Panc1 (cell line): ENCODE measurements at places on chromosomes 5 and 9.
A peak's percentile ranks its signal among the peaks of the same experiment; 100 is the strongest.

DNA sequence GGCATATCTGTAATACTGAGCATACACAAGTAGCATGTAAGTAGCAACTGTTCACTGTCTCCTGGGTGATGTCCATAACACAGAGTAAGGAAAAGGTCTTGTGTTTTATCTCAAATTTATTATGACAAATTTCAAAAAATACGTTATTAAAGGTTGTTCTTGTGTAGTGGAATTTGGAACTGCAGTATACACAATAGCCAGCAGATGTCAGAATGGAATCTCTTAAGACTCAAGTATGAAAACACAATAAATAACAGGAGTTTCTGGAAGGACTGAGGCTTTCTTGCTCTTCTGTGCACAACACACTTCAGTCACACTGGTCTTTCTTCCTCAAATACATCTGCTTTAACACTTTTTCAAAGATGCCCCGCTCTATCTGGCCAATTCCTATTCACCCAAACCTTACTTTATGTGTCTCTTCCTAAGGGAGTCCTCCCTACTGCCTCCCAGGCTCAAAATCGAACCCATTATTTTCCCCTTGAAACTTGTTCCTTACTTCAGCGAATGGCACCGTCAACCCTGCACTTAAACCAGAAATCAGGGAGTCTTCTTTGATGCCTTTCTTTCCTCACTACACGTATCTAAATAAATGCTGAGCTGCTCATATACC lies 6.5 kb upstream of the FBXO10 start:
- peak; percentile 67 for DNase-seq

- no peak for DNase-seq
These were observed 20.3 kb upstream of the GRAMD2B start for GRCh38 chr5:126402621-126403555.

DNA sequence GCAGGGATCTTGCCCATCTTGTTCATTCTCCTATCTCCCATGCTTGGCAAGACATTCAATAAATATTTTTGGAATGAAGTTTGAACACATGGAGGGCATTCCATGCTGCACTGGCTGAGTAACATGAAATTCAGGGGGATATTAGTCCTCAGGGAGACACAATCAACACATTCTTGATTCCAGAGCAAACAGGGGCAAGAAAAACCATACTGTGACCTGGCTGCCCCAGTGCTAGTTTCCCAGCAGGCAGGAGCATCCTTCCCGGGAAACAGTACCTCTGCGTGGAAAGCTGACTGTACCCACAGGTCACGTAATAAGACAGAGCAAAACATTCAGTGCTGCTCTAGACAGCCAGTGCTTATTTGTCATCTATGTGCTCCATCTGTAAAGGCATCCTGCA lies 66.3 kb upstream of the SPOCK1 start:
- no peak for DNase-seq

GRCh38 chr5:170474489-170475274 lies 29.1 kb upstream of the KCNIP1 start:
- no peak for DNase-seq

DNA sequence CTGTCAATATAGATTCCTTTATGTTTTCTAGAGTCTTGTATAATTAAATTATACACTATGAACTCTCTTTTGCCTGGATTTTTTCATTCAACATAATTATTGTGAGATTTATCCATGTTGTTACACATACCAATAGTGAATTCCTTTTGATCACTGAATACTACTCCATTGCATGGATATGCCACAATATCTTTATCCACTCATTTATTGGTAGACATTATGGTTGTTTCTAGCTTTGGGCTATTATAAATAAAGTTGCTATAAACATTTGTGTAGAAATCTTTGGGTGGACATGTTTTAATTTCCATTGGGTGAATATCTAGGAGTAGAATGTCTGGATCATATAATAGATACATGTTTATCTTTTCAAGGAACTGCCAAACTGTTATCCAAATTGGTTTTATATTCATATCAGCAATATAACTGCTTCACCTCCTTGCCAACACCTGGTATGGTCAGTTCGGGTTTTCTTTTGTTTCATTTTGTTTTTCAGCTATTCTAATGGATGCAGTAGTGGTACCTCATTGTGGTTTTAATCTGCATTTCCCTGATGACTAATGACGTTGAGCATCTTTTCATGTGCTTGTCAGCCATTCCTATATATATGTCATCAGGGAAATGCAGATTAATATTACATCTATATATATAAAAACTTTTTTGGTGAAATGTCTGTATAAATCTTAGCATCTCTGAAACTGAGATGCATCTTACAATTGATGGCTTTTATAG lies 32.1 kb upstream of the TCF7 start:
- no peak for DNase-seq

GRCh38 chr5:165521816-165522610 lies 2016.6 kb downstream of the MAT2B start:
- no peak for DNase-seq

- no peak for DNase-seq
These were observed 106.0 kb downstream of the PHF2 start for GRCh38 chr9:93682155-93682968.

GRCh38 chr9:14066831-14067230 lies 247.1 kb downstream of the NFIB start:
- DNase-seq = no peak
